ENCODE measurements at places on chromosomes 4 and X.

- DNase-seq: no peak
Observed at GRCh38 chr4:10590896-10591295, 93.7 kb downstream of the CLNK start.

- DNase-seq: no peak
Observed at GRCh38 chr4:112214390-112215264, 17.0 kb upstream of the AP1AR start.

- no peak for DNase-seq
Observed at GRCh38 chrX:17355976-17356375, 19.0 kb upstream of the NHS start.

DNA sequence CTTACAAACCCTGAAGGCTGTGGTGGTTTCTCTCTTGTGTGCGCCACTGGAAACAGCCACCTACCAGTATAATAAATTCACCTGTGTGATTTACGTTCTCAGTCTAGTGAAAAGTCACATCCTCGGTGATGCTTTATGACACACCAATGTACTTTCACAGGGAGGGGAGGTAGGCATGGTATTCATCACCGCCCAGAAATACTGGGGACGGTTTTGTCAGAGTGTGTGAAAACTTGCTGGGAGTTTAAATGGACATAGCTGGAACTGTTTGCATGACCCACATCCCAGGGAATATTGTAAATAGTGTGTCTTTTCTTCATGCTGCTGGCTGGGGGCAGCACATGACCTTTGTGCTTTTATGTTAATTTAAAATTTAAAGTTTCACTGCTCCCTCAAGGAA lies 421.8 kb downstream of the MAPK10 start:
- DNase-seq: no peak

GRCh38 chr4:147326591-147326990 lies 154.3 kb upstream of the EDNRA start:
- DNase-seq: no peak

DNA sequence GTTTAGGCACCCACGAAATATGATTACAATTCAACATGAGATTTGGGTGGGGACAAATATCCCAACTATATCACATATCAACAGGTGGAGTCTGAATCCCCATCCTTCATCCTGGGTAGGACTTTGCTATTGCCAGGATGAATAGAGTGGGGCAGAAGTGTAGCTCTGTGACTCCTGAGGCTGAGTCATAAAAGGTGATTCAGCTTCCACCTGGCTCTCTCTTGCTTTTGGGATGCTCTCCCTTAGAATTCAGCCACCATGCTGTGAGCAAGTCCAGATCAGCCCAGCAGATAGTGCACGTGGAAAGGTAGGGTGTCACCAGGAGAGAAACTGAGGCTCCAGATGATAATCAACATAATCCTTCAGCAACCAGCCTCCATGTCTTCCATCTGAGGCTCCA lies 193.8 kb upstream of the BCOR start:
- DNase-seq: no peak

DNA sequence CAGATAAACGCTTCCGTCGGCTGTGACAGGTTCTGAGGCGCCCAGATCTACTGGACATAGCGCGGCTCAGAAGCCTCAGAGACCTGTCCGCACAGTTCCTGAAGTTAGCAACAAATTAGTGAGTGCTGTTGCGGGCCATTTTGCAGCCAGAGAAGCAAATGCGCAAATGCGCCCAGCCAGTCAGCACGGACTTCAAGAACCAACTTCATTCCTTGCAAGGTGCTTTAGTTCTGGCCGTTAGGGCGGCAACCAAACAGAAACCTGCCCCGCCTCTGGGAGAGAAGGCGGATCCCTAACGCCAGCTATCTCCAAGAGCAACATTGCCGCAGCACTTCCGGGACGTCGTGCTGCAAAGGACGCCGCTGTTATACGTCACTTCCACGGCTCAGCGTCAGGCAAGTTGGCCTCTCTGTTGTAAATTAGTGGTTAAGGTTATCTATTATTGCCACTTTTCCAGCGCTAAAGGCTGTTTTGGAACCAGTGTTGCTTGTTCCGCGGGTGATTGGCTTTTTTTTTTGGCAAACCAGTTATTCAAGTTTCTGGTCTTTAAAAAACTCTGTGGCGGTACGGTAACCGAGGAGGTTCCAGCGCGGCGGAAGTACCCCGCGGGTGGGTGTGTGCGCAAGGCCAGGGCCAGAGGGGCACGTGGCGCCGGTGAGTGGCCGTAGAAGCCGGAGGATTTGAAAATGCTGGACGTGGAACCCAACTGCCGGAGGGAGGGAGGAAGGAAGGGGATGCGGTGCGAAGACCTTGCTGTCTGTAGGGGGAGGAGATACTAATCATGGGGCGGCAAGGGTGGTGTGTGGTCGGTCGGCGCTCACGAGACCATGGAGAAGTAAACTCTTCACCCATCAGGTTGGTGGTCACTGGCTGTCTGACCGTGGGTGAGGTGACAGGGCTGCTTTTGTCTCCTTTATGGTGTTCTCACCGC lies at the start of gene GAR1:
Gene GAR1 (plus strand): TSS at position 612 of the 931 bp plus-strand sequence. CDS start 403 bp downstream, outside the sequence.
- DNase-seq: peak; percentile 61

DNA sequence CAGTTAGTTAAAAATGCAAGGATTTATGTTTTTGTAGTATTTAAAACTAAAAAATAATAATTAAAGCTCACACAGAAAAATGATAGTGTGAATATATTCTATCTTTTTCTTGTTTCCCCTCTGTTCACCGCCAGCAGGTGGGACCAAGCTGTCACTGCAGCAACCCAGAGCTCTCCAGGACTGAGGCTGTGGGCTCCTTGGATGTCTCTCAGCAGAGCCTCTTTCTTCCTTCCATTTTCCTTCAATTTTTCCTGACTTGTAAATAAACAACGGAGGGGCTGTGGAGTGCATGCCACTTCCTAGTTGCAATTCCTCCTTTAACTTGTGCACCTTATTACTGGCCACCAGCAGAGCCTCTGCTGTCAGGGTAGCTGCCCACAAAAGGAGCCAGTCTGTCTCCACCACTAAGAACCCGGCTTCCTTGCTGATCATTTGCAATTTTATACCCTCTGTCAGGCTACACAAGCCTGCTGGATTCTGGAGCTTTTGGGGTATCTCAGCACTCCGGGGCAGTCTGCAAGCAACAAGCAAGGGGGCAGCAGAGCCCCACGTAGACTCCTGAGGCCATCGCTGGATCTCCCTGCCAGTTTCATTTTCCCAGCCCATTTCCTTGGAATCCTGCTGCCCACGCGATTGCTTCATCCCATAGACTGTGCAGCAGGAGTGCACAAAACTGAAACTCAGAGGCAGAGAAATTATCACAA lies 1467.4 kb downstream of the C4orf33 start:
- DNase-seq: no peak

GRCh38 chr4:159508917-159509500 lies 406.1 kb downstream of the RAPGEF2 start:
- no peak for DNase-seq

Measured in NCI-H1048 (cell line).